ENCODE measurements at places on chromosomes 4 and X. TPM values are rescaled to one million over a fixed set of nuclear protein-coding genes. Genes with fewer than 3 reads are reported as not detected.
A peak's percentile ranks its signal among the peaks of the same experiment; 100 is the strongest.

The AFP gene
- 166 TPM for total RNA-seq

The MAP7D3 gene
- 5.8 TPM for total RNA-seq

The DAPP1 gene
- total RNA-seq, result not detected

The SPCS3 gene
- total RNA-seq, result 118 TPM

The PAGE5 gene
- total RNA-seq, result not detected

The ARR3 gene
- not detected for total RNA-seq

The TRIM60 gene
- total RNA-seq, result not detected

The NAT8L gene
- total RNA-seq, result 20.7 TPM

The FRMD7 gene
- not detected for total RNA-seq

GRCh38 chr4:5710065-5710960 is 688 bp upstream of the EVC start:
- DNase-seq, result no peak

DNA sequence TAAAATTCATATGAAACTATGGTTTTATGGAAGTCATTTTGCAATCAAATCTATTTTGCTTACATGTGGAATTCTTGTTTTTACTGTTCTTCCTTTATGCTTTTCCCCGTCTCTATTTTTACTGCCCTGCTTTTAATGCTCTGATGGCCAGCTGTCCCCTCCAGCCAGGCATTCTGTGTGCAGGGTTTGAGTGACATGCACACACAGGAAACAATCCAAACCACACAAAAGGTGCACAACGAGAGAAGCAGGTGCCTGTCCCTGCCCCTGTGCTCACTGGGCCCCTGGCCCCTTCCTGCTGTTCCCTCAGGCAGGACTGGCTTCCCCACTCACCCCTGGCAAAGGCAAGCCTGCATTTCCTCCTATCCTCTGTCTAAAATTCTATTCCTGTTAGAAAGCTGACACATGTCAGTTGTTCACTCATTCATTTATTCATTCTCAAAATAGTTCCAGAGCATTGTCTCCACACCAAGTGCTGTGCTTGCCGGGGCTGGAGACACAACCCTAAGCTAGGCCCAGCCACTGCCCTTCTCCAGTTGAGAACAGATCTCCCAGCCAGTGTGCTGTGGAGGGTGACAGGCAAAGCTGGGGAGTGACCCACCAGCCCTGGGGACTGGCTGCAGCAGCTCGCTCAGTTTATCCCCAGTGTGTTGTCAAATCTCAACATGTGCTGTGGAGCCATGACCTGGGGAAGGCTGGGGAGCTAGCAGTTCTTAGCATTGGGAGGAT is 346.3 kb downstream of the FBXW7 start:
- DNase-seq, result no peak

- no peak for DNase-seq
Measured at GRCh38 chr4:78732332-78733104, 43.6 kb upstream of the BMP2K start.

GRCh38 chr4:8589336-8589735 is 3.2 kb upstream of the CPZ start:
- no peak for DNase-seq

DNA sequence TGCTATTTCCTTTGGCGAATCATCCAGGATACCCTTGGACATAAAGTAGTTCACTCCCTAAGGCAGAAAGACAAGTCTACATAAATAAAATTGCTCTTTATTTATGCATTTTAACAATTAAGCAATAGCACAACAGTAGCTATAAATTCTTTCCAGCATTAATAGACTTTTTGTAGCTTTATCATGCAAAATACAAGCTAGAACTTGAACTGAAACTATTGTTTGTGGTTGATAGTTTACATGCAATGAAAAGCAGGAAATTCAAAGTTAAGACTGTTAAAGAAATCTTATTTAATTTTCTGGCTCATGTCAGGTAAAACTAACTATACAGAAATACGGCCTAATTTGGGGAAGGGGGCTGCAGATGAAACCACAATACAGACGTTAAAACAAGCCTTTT is 42.3 kb downstream of the FBXO8 start:
- DNase-seq, result no peak

- no peak for DNase-seq
Measured at GRCh38 chr4:87045659-87046058, 110.8 kb downstream of the AFF1 start.

GRCh38 chr4:67131224-67131623 is 414.1 kb downstream of the CENPC start:
- DNase-seq, result no peak

GRCh38 chrX:46811121-46811520 is 25.7 kb upstream of the RP2 start:
- DNase-seq, result no peak

GRCh38 chr4:16417198-16417597 is 190.9 kb upstream of the TAPT1 start:
- DNase-seq, result no peak

DNA sequence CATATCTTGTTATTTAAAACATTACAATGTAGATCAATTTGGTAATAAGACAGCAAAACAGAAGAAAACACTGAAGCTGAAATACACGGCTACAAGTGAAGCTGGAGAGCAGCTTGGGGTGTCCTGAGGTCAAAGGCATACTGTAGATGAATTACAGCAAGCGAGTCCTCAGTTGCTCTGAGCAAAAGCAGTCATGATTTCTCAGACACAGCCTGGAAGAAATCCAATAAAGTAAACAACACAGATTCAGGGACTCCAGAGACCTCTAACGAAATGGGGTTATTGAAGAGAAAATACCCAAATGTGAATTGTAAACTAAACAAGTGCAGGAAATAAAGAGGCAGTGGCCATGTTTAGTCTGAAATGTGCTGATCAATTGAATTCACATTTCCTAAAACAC is 324.4 kb downstream of the CAMK2D start:
- no peak for DNase-seq

DNA sequence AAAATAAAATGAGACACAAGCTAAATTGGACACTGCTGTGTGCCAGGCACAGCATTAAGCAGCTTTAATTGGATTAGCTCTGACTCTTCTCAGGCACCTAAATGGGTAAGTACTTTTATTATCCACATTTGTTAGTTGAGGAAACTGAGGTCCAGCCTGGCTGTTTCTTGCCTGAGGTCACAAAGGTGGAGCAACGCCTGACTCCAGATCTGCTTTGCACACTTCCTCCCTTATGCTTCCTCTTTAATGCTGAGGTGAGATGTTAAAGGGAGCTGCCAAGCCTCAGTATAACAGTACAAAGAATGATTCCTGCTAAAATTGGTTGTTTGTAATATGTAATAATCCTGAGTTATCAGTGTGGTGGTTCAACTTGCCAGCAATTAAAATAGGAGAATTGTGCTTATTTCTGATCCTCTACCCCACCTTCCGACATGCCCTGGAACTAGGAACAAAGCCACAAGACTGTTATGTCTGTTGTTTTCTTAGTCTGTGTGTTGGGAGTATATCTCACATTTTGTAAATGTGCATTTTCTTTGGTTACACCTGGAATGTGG is 74.4 kb downstream of the AFF1 start:
- DNase-seq, result no peak

GRCh38 chr4:10971800-10972401 is 287.3 kb upstream of the CLNK start:
- no peak for DNase-seq

GRCh38 chrX:37912777-37913176 is 65.4 kb upstream of the DYNLT3 start:
- no peak for DNase-seq

GRCh38 chrX:150504397-150505182 is 63.8 kb upstream of the MTM1 start:
- no peak for DNase-seq

DNA sequence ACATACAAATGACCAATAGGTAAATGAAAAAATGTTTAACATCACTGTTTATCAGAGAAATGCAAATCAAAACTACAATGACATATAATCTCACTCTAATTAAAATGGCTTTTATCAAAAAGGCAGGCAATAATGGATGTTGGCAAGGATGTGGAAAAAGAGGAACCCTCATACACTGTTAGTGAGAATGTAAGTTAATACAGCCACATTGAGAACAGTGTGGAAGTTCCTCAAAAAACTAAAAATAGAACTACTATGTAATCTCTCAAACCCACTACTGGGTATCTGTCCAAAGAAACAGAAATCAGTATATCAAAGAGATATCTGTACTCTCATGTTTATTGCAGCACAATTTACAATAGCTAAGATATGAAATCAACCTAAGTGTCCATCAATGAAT is 165.9 kb upstream of the HHIP start:
- no peak for DNase-seq

DNA sequence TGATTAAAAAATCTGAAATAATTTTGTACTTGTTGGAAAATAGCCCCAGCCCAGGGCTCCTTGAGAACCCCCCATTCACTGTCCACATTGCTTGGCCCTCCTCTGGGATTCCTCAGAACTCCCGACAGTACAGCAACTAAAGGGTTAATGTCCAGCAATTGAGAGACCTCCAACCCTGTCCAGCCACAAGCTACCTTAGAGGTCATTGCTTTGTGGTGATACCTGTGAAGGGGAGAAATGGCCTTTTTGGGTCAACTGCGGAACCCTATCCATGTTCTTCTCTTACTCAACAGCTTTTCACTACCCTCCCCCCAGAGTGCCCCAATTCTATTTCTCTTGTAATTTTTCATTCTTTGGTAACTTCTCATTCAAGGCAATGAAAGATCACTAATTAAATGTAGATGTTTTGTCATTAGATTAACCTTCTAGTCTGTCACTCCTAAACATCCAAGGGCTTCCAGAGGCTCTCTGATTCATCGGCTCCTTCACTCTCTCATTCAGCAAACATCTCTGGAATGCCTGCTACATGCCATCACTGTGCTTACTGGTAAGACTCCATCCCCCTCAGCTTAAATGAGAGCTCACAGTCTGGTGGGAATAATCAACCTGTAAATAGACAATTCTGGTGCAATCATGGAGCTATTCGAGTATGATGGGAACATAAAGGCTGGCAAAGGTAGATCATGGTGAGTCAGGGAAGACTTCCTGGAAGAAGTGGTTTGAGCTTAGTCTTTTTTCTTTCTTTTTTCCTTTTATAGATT is 241.4 kb upstream of the PGRMC2 start:
- DNase-seq, result no peak

- no peak for DNase-seq
Measured at GRCh38 chrX:114582698-114583395, 1.0 kb upstream of the HTR2C start.

DNA sequence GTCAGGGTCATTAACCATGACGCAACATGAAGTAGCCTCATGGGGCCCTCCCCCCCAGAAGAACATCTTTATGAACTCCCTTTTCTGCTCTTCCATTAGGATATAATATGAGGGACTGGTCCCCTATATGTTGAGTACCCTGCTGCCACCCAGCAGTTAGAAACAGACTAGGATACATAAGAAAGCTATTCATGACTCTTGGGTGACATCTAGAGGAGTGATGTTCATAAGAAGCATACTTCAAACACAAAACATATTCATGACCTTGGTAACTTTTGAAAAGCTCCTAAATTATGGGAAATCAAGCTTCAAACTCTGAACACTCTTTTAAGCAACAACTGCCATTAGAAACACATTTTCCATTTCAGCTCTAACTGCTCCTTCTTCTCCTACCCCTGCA is 155.2 kb upstream of the SPIN4 start:
- DNase-seq, result no peak

DNA sequence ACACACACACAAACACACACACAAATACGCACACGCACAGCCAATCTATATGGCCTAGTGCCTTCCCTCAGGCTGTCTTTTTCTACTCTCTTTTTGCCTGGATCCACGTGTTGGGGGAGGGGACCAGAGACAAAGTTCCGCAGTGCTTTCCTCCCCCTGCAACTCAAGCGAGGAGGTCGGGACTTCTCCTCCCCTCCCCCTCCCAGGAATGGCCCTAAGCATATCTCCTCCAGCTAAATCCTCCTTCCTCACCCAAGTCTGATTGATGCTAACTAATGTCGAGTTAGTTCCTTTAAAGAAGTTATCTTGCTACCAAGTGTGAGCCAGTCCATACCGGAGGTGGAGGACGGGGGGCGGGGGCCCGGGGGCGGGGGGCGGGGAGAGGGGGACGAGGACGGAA is 141.2 kb upstream of the ZIC3 start:
- no peak for DNase-seq

DNA sequence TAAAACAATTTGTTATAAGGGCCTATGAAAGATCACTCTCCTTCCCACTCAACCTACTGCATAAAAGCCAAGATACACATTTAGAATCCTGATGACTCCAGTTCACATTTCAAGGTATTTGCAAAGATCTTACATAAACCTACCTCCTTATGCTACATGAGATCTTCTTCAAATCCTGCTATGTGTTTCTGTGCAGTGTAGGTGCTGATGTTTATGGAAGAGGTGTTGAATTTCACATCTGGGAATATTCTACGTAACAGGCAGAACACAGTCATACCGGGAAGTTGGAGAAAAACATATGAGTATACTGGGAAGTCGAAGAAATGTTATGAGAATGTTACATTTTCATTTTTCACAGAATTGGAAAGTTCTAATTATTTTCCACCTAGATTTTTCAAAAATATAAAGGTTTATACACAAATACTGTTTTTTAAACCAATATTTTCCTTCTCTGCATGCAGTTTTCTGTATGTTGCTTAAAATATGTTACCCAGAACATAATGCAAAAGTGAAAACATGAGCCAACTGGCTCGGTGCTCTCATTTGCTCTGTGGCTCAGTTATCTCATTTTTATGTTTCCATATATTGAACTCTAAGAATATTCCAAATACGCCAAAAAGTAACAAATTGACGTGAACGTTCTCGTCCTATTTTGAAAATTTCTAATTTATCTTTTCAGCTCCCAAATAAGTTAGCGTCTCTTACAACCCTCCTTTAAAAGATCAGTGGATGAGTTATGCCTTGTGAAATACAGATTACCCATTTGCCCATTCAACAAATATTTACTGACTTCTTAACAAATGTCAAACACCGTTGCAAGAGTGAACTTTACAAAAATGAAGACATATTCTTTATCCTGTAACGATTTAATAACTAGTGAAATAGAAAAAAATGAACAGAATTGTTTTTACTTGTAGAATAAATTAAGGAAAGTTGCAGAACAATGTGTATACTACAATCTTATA is 899.3 kb downstream of the STIM2 start:
- no peak for DNase-seq

DNA sequence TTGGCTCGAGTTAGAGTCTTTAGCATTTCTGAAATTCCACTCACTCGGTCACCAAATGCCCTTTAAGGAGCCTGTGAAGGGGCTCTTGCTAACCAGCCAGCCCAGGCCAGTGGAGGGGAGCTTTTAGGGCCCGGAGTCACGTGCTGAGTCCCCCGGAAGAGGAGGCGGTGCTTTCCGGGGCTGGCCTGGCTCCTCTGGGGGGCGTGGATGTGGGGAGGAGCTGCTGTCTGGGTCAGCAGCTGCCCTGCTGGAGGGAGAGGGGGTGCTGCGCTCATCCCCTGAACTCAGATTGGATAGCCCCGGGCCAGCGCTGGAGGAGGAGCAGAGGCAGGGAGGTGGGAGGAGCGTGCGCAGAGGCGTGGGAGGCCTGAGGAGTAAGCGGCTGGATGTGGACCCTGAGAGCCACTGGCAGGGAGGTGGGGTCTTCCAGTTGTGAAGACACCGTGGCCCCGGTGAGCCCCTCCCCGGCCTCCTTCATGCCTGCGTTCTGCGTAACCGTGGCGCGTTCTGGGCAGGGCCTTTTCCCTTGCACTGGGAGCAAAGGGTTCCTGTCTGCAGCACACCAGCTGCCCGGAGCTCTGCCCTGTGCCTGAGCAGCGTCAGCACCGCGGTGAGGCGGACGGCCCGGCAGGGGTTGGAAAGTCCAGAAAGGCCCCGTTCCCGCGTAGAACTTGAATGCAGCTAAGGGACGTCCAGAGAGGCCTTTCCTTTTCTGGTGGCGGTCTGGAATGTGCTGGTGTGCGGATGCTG is 19.7 kb downstream of the MAEA start:
- peak; percentile 73 for DNase-seq

Data from progenitor cell of endocrine pancreas (in vitro differentiated cells).